Uterus (tissue), 4 donors: ENCODE measurements at places on chromosomes 11 and 22. TPM values are rescaled to one million over a fixed set of nuclear protein-coding genes. Genes with fewer than 3 reads are reported as not detected.

GRCh38 chr11:117575856-117576255, 221.2 kb downstream of the DSCAML1 start:
- no peak for DNase-seq
- no peaks in the 10 kb centered on the region for H3K36me3 ChIP-seq
- H3K4me1 ChIP-seq: no peaks in the 10 kb centered on the region
- H3K4me3 ChIP-seq: no peak overlapping the region

DNA sequence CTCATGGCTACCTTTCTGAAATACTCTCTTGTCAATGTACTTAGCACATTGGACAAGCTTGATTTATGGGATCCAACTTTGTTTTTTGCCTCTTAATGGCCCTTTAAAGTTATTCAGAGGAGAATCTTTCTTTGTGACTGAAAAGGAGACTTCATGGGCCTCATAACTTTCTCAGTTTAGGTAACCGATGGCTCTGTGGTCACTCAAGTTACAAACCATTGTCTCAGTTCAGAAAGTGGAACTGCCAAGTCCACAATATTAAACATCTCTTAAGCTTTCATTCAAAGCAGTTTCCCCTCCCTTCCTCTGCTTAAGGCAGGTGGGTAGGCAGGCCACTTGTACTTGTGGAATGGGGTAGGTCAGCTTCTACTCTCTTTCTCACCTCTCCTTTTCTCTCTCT, 12.3 kb upstream of the ARL14EP start:
- no peaks in the 10 kb centered on the region for H3K4me1 ChIP-seq
- H3K27me3 ChIP-seq: no peaks in the 10 kb centered on the region
- H3K36me3 ChIP-seq: no peaks in the 10 kb centered on the region
- no peak overlapping the region for H3K27ac ChIP-seq
- H3K4me3 ChIP-seq: no peak overlapping the region

DNA sequence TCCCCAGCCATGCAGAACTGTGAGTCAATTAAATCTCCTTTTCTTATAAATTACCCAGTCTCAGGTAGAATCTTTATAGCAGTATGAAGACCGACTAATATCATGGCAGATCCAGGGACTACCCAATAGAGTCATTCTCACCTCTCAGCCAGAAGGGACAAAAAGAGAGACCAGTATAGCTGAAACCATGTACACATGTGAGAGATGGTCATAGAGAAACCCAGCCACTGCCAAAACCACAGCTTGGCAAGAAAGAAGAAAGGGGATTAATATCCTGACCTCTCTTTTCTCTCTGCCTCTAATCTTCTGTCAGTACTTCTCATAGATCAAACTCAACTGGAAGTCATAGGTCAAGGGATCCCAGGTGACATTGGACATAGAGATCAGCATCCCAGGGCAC, 109.8 kb downstream of the CCDC34 start:
- no peaks in the 10 kb centered on the region for H3K36me3 ChIP-seq
- no peak overlapping the region for H3K4me3 ChIP-seq
- no peaks in the 10 kb centered on the region for H3K27me3 ChIP-seq
- no peak for DNase-seq

Gene GNB1L
- total RNA-seq: 0.59 TPM

Gene MS4A15
- total RNA-seq: not detected

Gene KDM4E
- not detected for total RNA-seq

Gene PATE2
- not detected for total RNA-seq

Gene PLAAT5
- total RNA-seq: 3.7 TPM
